ENCODE measurements at places on chromosomes 4 and X.

DNA sequence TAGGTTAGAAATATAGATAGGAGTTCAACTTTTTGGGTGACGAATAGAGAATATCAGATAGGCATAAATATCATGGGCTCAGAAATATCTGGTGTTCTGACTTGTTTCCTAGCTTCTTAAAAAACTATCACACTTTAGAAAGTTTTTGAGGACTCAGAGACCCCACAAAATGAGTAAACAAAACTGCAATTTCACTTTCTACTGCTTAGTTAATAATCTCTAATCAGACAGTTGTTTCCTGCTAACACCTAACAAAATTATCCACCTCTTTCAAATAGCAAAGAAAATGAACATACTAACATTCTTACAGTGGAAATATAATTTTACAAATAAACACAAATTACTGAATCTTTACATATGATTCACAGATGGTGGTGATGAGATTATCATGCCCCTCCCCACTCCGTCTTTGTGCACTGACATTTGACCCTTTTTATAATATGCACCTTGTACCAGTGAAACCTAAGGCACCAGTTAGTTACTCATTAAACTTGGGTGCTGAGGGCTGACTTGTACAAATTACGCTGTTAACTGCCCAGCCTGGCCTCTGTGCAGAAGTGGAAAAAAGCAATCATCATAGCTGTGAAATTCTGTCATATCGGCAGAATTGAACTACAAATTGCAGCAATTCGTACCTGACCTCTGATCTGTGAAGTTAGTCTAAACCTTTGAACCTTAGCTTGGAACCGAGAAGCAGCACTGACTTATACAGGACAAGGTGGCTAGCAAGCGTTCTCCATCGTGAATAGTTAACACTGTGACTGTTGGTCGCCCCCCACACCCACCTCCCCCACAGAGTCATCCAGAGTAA lies 138.7 kb downstream of the CHRNA9 start:
- no peak for DNase-seq

DNA sequence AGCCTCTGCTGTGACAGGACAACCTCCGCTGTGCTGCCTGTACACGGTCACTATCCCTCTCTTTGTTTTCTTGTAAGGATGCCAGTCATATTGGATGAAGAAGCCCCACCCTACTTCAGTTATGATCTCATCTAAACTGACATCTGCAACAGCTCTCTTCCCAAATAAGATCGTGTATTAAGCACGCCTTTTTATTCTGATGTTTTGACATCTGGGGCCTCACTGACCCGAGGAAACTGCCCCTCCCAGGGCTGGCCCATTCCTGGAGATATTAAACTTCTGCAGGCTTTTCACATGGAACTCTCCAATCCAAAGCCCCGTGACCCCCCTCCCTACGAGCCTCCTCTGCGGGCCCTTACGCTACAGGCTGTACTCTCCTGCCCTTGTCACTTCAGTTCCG lies 232.0 kb downstream of the ARHGAP10 start:
- DNase-seq, result no peak

DNA sequence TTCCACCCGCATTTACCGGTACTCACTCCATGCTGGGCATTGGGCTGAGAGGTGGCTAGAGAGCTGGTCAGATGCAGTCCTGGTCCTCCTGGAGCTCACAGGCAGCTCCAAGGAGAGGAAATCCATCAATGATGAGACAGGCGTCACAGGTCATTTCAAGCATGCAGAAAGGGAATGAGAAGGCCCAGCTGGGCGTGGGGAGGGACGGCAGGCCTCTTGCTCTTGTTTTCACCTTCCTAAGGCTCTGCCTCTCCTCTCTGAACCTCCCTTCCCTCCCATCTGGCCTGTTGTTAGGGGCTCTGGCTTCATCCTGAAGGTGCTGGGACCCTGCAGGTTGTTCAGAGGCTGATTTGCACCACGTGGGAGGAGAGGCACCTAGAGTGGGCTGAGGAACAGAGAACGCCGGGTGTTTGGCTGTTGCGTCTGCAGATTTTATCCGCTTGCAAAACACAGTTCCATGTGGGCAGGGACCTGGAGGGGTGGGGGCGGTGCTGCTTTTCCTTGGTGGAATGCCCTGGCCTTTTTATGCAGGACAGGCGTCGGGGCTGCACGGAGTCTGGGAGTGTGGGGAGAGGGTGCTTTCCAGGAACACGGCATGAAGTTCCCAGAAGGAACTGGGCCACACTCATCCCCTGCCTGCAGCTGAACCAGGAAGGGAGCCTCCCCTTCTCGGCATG lies 81.5 kb upstream of the PSAPL1 start:
- no peak for DNase-seq

DNA sequence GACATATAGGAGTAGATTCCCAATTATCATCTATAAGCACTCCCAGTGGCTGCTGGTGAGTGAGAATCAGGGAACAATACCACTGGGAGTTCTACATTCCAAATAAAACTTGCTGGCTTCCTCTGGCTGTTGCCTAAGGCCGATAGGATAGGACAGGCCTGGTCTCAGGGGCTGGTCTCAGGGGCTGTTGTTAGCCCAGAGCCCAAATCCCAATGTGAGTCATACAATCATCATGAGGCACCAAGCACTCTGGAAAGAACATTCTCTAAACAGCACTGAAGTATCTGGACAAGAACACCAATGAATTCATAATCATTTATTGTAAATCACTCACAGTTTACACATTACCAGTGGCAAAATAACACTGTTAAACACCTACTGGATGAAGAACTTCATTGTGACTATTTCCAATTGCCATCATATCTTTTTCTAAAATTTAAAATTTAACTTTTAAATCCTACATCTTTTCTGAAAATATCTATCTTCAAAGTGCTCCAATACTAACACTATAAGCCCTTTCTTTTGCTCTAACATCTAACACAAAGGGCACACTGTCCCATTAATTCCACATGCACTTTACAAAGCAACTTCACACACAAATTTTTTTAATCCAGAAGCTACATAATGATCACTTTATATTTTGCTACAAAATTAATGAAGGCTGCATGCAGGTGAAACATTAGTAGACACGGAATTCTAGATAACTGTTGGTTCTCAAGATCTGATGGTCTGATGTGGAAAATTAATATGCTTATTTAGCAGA lies 67.6 kb upstream of the TMEM150C start:
- no peak for DNase-seq

DNA sequence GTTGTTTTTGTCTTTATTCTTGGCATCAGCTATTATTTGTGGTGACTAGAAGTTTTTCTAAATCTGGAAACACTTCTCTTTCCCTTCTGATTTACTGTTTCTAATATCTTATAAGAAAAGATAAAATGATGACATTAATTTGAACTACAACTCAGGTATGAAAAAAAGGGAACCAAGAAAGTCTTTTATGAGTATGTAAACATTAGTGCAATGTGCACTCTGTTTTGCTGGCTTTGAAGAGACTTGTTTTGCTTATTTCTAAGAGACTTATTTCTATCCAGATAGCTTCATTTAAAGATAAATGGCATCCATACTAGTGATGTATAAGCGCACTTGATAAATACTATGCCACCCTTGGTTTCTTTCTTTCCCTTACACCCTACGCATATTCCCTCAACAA lies 10.1 kb upstream of the AMBN start:
- DNase-seq, result no peak

Data from activated naive CD8-positive, alpha-beta T cell treated with anti-CD3 and anti-CD28 coated beads, Interleukin-2, amount 50 U/mL, for 16 hours (primary cell).